ENCODE measurements at places on chromosomes 5 and 9.

GRCh38 chr5:168826246-168826725, 247.1 kb upstream of the PANK3 start:
- DNase-seq: no peak

GRCh38 chr9:34459356-34459755, 751 bp downstream of the DNAI1 start:
- DNase-seq: no peak

DNA sequence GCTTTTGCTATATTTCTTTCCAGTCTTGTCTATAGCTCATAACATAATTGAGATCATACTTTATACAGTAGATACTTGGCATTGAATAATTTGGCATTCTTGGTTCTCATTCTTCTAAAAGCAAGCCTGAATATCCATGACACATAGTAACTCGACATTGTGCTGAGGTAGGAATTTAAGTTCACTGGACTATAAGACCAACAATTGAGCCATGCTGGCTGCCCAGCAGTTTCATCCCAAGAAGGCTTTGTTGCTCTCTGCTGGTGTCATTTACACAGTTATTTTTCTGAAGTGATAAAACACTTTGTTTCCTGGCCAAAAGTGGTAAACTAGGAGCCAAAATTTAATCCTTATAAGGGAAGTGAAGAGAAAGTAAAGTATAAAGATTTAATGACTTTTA, 192.0 kb downstream of the ADAMTSL1 start:
- no peak for DNase-seq

DNA sequence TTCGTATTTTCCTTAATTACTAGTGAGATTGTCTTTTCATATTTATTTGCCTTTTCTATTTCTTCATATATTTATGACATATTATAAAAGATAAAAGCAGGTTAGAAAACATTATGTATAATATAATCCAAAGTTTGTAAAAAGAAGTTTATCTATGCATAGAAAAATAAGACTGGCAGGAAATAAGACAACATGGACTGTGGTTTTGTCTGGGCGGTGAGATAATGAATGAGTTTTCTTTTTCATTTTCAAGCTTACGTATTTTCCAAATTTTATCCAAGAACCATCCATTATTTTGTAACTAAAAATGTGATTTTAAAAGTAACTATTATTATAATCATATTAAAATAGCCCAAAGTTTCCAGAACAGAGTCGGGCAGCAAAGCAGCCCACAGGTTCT, 109.8 kb upstream of the MVB12B start:
- no peak for DNase-seq

- DNase-seq: peak; percentile 16
Observed at GRCh38 chr9:113501129-113501686, 37.7 kb downstream of the RGS3 start.

- no peak for DNase-seq
Observed at GRCh38 chr5:107223066-107223465, 447.7 kb downstream of the EFNA5 start.

DNA sequence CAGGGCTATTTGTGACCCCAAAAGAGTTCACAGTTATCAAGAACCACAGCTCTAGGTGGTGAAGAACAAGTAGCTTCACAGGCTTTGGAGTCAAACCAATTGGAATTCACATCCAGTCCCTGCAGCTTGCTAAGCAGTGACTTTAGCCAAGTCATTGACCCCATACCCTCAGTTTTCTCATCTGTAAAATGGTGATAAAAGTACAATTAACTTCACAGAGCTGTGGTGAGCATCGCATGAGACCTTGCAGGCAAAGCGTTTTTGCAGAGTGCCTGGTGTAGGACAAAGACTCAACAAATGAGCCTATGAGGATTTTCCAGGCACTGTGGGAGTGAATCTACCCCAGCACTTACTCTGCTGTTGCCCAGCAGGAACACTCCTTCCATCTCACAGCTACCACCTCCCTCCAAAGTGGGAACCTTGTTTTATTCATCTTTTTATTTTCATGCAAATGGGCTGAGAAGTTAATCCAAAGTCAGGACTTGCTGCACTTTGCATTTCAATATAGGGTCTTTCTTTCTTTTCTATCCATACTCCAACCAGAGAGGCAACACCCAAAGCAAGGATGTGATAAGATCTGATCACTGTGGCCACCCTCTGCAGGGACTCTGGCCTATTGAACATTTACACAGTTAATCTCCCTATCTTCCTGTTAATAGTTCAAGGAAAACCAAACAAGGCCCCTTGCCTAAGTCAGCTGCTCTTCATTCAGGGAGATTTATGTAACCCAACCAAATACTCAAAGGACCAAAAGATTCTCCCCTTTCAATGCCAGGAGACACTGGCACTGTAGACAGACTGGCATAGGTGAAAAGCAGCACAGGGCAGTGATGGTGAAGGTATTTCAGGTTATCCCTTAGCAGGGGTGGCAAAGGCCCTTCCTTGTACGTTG, 41.9 kb downstream of the ABCA1 start:
- DNase-seq: no peak

GRCh38 chr5:129104915-129105455, 10.4 kb downstream of the ISOC1 start:
- DNase-seq: no peak

- DNase-seq: no peak
Observed at GRCh38 chr5:131481569-131481968, 153.5 kb downstream of the RAPGEF6 start.

DNA sequence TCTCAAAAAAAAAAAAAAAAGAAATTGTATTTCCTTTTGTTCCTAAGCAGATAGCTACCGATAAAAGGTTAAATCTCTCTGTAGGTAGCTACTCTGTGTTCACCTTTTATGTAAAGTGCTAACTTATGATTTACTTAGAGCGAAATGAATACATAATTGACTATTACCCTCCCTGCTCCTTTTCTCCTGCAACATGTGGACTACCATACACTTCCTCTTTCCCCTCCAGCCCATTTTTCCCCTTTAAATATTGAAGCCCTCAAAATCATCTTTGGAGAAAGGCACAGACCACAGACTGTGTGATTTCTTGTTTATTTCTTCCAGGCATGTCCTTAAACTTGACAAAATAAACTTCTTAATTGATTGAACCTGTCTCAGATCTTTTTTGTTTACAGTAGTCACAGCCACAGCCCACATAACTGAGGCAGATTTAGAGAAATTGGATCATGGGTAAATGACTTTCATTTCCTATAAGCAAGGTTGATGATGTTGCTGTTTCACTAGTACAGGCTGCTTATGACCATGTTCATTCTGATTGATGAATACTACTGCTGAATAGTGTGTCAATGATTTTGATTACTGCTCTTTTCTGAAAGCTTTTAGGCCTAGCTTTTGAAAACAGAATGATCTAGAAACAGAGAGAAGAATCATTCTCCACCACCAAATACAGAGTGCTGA, 59.2 kb downstream of the PHAX start:
- no peak for DNase-seq

- no peak for DNase-seq
Observed at GRCh38 chr5:112646139-112646936, 91.3 kb upstream of the APC start.

DNA sequence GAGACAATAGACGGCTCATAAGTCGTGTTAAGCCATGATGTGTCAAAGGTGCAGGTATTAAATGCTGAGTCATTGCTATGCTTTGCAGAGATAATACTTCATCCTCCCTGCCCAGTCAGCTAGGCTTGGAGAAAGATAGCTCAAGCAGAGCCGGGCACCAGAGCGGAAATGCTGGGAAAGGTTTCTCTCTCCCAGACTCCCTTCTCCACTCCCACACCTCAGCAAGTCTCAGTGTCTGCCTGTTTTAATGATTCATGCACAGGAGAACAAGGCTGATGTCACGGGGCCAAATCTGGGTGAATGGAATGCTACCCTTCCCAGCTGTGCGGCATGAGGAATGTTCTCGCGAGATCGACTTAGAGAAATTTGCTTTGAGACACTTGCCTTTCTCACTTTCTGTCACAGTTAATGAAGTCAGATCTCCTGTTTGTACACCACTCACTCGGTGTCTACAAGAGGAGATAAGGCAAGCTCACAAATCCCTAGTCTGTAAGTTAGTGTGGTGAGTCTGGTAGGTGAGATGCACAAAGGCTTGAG, 204.4 kb downstream of the EFNA5 start:
- no peak for DNase-seq

- no peak for DNase-seq
Observed at GRCh38 chr5:41508696-41509398, 1.6 kb downstream of the PLCXD3 start.

DNA sequence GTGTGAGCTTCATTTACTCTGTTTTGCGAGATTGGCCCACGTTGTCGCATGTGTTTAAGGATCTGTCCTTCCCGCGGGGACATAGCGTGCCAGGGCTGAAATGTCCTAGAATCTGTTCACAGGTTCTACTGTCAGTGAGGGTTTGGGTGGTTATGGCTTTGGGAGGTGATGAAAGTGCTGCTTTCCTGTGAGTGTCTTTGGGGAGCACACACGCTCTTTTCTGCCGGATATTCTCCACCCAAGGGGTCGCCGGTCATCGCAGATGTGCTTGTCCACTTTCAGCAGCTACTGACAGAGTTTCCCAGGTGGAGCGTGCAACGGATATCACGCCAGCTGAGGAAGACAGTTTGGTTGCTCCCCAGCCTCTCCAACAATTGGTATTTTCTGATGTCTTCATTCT, 32.1 kb downstream of the PROP1 start:
- no peak for DNase-seq

- DNase-seq: no peak
Observed at GRCh38 chr5:56763711-56764466, 51.5 kb upstream of the MAP3K1 start.

GRCh38 chr5:176535101-176535663, 2.0 kb downstream of the RNF44 start:
- DNase-seq: no peak

- no peak for DNase-seq
Observed at GRCh38 chr5:100709771-100710170, 174.6 kb downstream of the FAM174A start.
